BJ (cell line): ENCODE measurements at places on chromosomes 2 and 18. TPM values are rescaled to one million over a fixed set of nuclear protein-coding genes. Genes with fewer than 3 reads are reported as not detected.

GRCh38 chr2:155917380-155917779 lies 415.1 kb downstream of the NR4A2 start:
- DNase-seq = no peak

DNA sequence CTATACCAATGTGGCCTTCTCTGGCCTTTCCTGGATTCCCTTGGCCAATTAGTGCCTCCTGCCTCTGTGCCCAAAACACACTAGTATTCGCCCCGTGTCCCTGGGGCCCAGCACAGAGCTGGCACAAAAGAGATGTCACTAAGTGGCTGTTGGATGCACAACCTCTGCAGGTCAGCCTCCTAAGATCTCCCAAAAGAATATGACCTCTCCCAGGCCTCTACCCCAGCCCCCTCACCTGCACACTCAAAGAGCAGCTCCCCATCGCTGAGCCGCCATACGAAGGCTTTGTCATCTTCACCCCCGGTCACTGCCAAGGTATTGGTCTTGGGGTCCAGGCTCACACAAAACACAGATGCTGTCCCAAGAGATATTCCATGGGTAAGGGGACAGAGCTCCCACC lies 2.7 kb downstream of the AAMP start:
- DNase-seq = no peak

DNA sequence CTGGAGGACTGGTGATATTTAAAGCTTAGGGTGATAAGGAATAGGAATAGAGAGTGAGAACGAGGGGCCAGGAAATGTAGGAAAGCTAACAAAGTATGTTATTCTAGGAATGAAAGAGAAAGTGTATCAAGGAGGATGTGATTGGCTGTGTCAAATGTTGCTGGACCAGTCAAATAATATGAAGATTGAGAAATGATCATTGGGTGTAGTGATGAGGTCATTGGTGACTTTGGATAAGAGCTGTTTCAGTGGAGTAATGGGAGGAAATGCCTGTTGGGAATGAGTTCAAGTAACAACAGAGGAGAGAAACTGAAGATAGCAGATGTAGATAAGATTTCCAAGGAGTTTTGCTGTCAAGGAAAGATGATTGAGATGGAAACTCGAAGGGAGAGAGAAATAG lies 74.4 kb downstream of the UBE2E3 start:
- no peak for DNase-seq

GRCh38 chr18:22988208-22988607 lies 55.1 kb downstream of the RBBP8 start:
- no peak for DNase-seq

DNA sequence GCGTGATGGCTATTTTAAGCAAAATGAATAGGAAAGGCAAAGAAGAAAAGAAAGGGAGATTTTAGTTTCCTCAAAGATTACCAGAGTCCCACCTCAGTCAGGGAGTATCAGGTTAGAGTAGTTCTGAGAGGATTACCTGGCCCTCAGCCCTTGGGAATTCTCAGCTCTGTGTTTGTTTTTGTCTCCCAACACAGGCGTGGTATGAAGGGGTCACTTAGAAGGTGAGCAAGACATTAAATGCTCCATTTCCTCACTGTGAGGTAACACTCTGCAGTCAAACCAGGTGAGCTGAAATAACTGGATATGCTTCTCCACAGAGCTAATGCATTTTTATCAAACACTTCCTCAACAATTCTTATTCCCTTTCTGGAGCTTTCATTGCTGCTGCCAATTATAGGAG lies 232.2 kb downstream of the IKZF2 start:
- no peak for DNase-seq

Gene AGXT
- not detected in 2 replicates for polyA plus RNA-seq

Gene FEV
- not detected in 2 replicates for polyA plus RNA-seq

DNA sequence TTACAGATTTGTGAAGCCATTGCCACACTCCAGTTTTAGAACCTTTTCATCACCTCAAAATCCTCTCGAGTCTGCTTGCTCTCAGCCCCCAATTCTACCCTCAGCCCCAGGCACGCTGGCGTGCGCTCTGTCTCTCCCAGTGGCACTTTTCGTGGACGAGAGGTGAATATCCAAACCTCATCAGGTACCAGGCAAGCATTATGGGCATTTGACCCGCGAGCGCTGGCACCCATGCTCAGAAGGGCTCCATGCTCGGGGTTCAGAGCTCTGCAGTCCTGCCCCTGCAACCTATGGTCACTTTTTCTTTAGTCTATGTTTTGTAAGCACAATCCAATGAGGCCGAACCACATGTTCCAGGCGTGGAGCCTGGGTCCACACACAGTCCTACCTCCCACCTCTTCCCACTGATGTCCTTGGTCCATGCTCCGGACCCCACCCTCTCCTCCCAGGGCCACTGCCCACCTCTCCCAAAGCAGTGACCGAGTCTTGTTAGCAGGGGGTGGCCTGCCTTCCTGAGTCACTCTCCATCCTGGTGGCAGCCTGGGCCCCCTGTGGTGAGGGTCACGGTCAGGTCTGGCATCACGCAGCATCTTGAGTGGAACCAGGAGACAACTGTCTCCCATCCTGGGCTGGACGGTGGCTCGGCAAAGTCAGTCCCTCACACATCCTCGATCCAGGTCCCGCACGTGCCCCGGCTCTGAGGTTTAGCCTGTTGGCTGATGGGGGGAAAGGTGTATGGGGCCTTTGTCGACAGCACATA lies 256.9 kb downstream of the NDUFA10 start:
- no peak for DNase-seq

Gene GALNT5
- 22.6 and 37.8 TPM in 2 replicates for polyA plus RNA-seq
